ENCODE measurements at places on chromosomes 1 and 21. TPM values are rescaled to one million over a fixed set of nuclear protein-coding genes. Genes with fewer than 3 reads are reported as not detected.

OR10Z1 gene
- total RNA-seq = not detected

TRPM2 gene
- not detected for total RNA-seq

VSIG8 gene
- 0.57 TPM for total RNA-seq

LRRC8B gene
- 15.9 TPM for total RNA-seq

S100B gene
- not detected for total RNA-seq

MOB3C gene
- total RNA-seq = 17.7 TPM

ZFP69B gene
- 2.3 TPM for total RNA-seq

FAM131C gene
- 2.4 TPM for total RNA-seq

RGS13 gene
- total RNA-seq = not detected

PCNX2 gene
- total RNA-seq = 4.4 TPM

ZNF695 gene
- total RNA-seq = not detected

GBP6 gene
- not detected for total RNA-seq

GJA8 gene
- total RNA-seq = not detected

All from Caki2 (cell line).